ENCODE measurements at places on chromosomes 6 and 20.

GRCh38 chr6:136527831-136528230, 22.4 kb downstream of the MAP7 start:
- DNase-seq = no peak

GRCh38 chr6:17679726-17680125, 27.0 kb downstream of the NUP153 start:
- DNase-seq = no peak

DNA sequence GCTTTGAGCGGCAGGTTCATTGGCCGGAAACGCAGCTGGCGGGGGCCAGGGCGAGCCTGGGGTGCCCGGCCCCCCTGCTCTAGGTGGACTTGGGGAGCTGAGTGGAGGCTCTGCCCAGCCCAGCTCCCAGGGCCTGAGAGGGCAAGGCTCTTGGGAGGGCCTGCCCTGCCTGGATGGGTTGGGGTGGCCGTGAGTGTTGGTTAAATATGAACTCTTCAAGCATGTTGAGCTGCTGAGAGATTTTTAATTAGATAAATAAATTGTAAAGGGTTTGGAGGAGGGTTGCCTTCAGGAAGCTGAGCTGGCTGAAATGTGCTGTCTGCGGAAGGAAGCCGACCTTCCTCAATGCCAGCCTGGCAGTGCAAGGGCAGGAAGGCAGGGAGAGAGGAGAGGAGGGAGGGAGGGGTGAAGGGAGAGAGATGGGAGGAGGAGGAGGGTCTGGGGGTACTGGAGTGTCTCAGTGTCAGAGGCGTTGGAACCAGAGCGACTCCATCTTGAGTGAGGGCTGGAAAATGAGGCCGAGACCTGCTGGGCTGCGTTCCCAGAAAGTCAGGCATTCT, 39.4 kb upstream of the PMEPA1 start:
- no peak for DNase-seq

- no peak for DNase-seq
Measured at GRCh38 chr6:45569210-45569945, 191.6 kb upstream of the SUPT3H start.

- no peak for DNase-seq
Measured at GRCh38 chr6:43336382-43336781, 27.8 kb upstream of the CRIP3 start.

DNA sequence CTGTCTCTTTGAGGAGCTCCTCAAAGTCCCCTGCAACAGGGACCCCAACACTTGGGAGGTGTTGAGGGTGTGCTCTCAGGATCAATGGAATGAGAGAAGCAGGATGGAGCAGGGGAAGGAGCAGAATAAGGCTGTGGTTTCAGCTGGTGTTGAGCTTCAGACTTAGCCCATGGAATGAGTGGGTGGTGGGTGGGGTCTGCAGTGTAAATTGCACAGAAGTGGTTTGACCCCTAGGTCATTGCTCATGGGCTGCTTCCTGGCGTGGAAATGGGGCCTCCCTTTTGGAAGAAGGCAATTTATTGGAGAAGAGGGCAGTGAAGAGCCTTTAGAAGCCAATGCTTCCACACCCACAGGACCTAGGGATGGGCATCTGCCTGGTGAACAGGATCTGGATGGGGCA, 37.0 kb upstream of the KCNG1 start:
- DNase-seq = no peak

GRCh38 chr20:49712118-49712517, 1.6 kb downstream of the B4GALT5 start:
- no peak for DNase-seq

DNA sequence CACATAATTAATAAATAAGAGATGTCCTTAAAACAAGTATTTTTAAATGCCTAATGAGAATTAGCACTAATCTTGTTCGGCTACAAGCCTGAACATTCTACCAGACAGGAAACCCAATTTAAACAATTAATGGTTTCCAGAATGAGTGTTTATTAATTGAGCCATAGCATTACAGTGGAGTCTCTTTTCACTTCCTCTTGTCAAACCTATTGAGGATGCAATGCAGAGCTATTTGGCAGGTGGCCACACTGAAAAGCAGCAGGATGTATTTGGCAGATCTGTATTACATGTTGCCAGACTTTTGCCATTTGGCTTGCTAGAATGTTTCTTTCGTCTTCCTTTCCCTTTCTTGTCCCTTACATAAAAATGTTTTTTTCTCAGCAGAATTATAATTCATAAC, 475.2 kb upstream of the MARCKS start:
- peak; percentile 51 for DNase-seq

DNA sequence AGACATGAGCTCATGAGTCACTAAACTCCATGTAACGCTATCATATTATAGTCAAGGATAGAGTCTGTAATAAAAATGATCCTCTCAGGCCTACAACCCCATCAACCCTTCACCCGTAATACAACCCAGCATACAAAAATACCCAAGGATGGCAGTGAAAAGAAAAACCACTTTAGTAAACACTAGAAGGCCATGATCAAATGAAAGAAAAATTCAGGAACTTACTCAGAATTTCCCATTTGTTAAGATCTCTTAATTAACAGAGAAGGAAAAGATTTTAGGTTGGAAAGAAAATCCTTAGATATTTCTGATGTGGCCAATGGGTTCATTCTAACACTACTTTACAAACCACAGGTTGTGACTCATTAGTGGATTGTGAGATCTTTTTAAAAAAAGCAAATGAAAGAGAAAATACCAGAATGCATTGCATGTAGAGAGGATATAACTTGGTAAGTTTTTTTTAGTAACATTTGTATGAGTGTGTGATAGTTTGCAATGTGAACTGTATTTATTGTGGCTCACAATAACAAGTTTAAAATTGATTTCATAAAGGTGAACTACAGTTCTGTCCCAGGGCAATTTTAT, 8.0 kb upstream of the UBE2J1 start:
- DNase-seq = no peak

DNA sequence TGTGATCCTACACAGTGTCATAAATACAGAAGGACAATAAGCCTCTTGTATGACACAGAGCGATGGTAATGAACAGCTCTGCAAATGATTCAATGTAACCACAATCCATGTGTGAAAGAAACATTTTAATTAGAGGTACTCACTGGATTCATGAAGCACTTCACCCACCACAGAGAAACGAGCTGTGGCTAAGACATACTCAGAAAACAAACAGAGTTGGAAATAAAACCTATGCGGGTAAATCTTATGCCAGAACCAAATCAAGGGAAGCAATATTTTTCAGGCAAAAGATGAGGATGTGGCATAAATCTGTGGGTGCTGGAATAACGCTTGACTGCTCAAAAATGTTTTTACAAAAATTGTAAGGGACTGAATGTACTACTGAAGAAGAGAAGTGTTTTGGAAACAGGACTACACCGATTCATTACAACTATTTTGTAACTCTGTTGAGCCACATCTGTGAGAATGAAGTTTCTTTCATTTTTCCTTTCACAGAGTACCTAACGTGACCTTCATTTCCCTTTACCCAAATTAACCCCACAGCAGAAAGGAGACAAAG, 112.1 kb downstream of the WDR27 start:
- DNase-seq = peak; percentile 78

DNA sequence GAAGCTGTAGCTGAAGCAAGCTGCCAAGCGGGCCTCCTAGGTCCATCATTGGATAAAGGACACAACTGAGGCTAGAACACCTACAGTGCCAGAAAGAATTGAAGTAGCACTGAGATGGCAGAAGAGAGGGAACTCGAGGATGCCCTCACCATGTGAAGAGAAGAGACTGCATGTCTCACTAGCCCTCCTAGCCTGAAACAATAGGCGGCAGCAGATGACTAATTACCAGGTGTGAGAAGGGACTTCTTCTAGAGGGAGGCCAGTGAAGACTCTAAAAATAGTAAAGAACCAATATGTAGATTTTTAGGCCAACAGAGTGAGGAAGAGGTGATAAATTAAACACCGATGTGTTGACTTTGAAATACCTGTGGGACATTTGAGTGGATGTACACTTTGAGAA, 50.3 kb downstream of the LGSN start:
- no peak for DNase-seq

GRCh38 chr6:157263881-157264397, 59.4 kb downstream of the TMEM242 start:
- no peak for DNase-seq

DNA sequence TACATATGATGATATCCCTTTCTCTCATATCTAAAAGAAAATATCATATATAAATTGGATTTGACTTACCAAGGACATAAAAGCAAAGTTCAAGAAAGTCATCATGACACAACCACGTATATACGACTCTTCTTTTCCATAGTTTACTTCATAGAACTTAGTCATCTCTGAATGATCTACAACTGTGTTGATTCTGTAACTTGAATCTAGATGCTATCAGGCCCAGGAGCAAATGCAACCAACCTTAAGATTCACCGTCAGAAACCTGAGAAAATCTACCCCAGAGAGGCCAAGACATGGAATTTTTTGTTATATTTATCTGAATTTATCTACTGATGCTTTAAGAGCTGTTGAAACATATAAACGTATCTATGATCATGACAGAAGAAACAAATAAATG, 165.6 kb downstream of the PDE10A start:
- no peak for DNase-seq
